HAP-1 (cell line): ENCODE measurements at places on chromosomes 5 and 9.

GRCh38 chr5:72183101-72183520 lies 75.8 kb downstream of the MAP1B start:
- DNase-seq = peak; percentile 55

GRCh38 chr9:4680173-4680525 lies 780 bp downstream of the CDC37L1 start:
- DNase-seq = no peak

- no peak for DNase-seq
Measured at GRCh38 chr9:123773783-123774182, 156.1 kb downstream of the DENND1A start.

GRCh38 chr9:134809826-134810225 lies 70.8 kb upstream of the FCN2 start:
- DNase-seq = no peak

- DNase-seq = no peak
Measured at GRCh38 chr5:150596826-150597225, 43.6 kb upstream of the SYNPO start.

DNA sequence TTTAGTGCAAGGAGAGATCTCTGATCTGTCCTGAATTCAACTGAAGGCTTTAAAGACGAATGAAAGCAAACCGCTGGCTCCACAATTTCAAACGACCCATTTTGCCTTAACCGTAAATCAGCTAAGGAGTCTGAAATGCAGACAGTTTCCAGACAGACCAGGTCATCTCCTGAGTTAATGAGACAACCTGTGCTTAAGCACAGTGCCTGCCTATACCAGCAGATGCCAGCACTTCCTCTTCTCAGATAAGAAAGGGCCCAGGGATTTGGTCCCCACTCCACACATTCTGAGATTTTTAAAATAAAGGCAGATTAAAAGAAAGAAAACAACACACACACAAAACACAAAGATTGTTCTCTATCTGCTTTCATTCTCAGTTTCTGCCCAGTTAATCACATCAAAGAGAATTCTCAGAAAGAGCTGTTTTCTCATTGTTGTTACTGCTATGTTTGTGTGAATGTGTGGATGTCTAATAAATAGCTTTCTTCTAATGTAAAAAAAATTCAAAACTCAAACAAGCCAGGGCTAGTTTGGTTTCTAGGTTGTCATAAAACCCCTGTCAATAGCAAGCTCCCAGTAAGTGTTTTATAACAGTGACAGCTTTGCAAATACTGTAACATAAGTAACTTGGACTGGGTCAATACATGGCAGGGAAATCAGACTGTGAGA lies 157.7 kb upstream of the SLC24A2 start:
- no peak for DNase-seq

DNA sequence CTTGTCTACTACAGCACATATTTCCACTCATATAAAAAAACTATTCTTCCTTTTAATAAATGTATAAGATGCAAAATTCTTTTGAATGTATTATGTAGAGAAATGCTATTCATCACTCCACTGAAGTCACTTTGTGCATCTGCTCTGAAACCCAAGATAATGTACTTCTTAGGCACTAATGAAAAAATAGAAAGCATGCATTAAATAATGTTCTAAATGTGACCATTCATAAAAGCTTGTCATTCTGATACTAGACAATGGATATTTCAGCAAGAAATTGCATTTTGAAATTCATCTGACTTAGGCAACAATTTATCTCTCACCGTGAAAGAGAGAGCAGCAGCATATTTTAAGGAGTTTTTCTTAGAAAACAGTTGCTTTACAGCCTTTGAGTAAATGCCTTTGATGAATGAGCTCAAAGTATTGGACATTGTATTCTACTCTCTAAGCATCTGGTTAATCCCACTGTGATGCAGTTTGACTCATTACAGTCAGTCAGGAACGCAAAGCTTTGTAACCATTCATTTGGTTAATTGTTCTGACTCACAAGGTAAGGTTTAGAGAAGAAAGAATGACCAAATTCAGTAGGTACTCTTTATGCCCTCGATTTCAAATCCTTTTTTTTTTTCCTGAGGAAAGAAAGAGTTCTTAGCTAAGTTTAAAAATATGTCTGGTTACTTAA lies 2233.8 kb upstream of the C9orf72 start:
- DNase-seq = no peak

- DNase-seq = no peak
Measured at GRCh38 chr5:137688210-137688840, 47.6 kb downstream of the KLHL3 start.

DNA sequence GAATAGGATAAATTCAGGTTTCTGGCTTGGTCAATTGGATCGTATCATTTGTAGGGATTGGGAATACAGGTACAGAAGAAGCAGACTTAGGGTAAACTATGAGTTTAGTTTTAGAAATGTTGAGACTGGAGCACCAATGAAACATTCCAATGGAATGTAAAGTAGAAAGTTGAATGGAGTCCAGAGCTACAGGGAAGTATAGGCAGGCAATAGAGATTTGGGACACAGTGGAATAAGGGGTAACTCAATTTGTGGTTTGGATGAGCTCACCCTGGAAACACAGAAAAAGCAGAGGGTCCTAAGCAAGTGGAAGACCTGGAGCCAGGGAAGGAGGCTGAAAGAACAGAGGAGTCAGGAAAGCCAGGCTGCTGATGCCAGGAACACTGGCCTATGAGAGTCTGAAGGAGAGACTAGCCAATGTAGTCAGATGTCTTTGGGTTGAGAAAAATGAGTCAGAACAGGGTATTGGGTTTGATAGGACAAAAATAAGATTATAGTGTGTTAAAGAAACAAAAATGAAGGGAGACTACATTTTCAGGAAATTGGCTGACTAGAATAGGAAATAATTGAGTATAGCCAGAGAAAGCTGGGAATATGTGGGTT lies 72.8 kb downstream of the STARD4 start:
- DNase-seq = no peak

GRCh38 chr5:135534609-135535419 lies 950 bp downstream of the NEUROG1 start:
- DNase-seq = no peak

- no peak for DNase-seq
Measured at GRCh38 chr5:164345853-164346252, 840.4 kb downstream of the MAT2B start.

- no peak for DNase-seq
Measured at GRCh38 chr5:172119921-172120688, 67.9 kb downstream of the STK10 start.

GRCh38 chr9:114025760-114026159 lies 52.3 kb downstream of the AMBP start:
- no peak for DNase-seq

DNA sequence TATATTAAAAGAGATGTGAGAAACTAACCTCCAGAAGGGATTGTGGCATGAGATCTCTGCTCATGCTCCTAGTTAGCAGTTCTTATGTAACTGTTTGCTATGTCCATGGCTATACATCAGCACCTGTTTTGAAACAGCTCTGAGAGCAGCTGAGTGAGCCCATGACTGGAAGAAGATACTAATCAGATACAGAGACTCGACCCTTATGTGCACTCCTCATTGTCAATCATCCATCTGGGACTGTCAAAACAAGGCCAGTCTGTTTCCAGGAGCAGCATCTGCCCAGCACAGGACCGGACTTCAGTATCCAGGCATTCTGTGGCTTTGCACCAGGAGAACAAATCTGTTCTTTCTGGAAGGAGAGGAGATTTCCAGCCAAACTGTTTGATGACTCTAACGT lies 77.7 kb downstream of the EFNA5 start:
- no peak for DNase-seq

GRCh38 chr9:116450378-116451139 lies 236.5 kb upstream of the TRIM32 start:
- DNase-seq = no peak

- no peak for DNase-seq
Measured at GRCh38 chr9:13149454-13149853, 130.0 kb downstream of the MPDZ start.

GRCh38 chr5:94778732-94779131 lies 160.3 kb downstream of the SLF1 start:
- no peak for DNase-seq

DNA sequence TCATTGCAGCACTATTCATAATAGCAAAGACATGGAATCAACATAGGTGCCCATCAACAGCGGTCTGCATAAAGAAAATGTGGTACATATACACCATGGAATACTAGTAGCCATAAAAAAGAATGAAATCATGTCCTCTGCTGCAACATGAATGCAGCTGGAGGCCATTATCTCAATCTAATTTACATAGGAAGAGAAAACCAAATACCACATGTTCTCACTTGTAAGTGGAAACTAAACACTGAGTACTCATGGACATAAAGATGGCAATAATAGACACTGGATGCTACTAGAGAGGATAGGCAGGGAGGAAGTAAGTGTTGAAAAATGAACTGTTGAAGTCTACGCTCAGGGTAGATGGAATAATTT lies 203.9 kb upstream of the CDH9 start:
- DNase-seq = peak; percentile 43

- no peak for DNase-seq
Measured at GRCh38 chr5:7770436-7770835, 80.5 kb downstream of the CFAP90 start.

GRCh38 chr9:68785965-68786364 lies 80.9 kb downstream of the PIP5K1B start:
- no peak for DNase-seq

GRCh38 chr9:86354818-86355309 lies 654 bp upstream of the TUT7 start:
- DNase-seq = peak; percentile 49

DNA sequence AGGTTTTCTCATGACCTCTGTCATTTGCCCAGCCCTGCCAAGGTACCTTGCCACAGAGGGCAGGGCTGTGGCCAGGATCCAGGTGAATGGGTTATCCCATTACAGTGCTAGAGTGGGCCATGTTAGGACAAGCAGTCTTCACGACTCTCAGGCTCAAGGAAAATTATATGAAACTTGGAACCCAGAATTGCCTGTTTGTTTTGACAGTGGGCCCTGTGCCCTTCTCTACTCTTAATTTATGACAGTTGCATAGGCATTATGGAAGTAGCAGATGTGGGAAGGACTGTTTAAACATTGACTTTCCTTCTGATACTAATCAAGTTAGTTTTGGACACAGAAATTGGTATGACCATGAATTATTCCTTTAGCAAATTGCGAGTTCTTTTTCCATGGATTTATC lies 41.7 kb downstream of the ITGA2 start:
- DNase-seq = no peak

GRCh38 chr5:57698802-57699201 lies 216.2 kb upstream of the ACTBL2 start:
- no peak for DNase-seq

DNA sequence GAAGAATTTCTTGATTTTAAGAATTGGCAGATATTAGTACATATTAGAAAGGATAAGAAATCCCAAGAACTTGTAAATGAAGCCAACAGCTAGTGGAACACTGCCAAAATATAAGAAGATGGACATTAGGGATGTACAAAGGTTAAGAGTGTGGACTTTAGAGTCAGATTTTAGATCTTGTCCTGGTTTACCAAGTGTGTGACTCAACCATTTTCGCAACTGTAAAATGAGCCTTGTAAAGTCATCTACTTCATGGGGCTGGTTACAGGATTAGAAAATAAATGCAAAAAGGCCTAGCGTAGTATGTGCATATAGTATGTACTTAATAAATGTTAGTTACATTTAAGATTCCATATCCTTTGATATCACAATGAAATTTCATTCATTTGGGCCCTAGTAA lies 260.0 kb downstream of the RAB3C start:
- no peak for DNase-seq

GRCh38 chr5:124842725-124843595 lies 96.5 kb upstream of the ZNF608 start:
- DNase-seq = no peak

GRCh38 chr9:18980189-18980588 lies 52.8 kb downstream of the SAXO1 start:
- DNase-seq = no peak

GRCh38 chr5:3904584-3904983 lies 309.0 kb downstream of the IRX1 start:
- DNase-seq = no peak

GRCh38 chr5:134609232-134609851 lies 23.3 kb downstream of the SAR1B start:
- no peak for DNase-seq

DNA sequence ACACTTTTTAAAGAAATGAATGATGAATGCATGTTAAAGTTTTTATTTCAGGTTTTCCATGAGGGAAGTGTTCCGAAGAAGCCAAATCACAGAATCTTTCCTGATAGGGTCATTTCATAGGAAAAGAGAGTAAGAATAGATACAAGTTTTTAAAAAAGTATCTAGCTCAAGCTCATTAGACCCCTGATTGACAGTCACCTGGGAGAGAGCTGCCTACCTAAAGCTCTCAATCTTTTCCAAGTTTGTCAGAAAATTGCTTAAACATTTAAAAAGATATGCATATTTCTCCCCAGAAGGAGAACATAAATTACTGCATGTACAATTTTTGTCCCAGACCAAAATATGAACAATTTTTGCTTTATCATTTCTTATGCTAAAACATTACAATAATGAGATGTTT lies 47.9 kb upstream of the CHSY3 start:
- DNase-seq = no peak
